ENCODE measurements at places on chromosomes 1 and 21.

DNA sequence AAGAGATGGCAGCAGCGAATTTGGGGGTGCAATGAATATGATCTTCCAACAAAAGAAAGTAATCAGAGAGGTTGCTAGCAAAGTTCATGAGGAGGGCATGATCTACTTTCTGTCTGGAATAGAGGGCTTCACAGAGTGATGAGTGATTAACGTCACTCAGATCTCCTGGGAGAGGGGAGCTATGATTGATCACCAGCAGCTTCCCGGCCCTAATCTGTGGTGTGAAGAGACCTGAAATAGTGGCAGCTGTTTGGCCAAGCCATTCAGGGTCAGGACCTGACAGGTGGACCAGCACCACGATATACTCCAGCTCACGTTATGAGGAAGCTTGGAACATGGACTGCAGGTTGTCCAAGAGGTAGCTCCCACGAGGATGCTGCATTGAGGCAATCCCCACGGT lies 19.9 kb upstream of the TMEM183A start:
- DNase-seq, result no peak

GRCh38 chr1:212024469-212025149 lies 10.7 kb downstream of the INTS7 start:
- no peak for DNase-seq

GRCh38 chr1:53190210-53190611 lies 6.4 kb upstream of the CPT2 start:
- no peak for DNase-seq

DNA sequence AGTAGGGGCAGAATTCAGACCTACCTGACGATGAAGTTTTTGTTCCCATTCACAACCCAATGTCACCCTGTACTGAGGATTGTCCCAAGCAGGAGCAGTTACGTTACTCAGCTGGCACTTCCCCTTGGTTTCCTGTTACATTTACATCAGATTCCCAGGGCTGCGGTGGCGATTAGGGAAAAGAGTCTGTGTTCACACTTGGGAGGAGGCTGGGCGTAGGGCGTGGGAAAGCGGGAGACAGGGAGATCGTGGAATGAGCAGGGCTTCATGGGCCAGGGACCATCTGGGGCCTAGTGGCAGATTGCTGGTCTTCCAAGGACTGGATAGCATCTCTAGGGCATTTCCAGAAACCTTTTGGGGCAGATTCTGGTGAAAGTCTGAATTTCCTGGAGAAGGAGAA lies 39.0 kb downstream of the TBX19 start:
- no peak for DNase-seq

DNA sequence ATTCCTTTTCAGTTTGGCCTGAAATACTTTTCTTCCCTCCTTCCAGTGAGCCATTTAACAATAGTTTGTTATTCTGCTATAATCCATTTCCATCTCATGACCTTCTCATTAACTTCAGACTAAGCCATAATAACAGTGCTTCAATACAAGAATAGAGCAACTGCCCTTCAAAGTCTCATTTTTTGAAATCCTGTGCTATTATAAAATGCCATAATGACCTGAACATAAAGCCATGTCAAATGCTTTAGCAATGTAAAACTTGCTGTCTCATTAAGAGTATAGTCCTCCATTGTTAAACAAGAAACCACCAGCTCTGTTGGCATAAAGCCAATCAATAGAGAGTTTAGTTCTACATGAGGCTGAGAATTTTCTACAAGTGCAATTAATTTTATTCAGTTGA lies 9.6 kb upstream of the PIGK start:
- DNase-seq, result no peak

GRCh38 chr1:153532769-153533599 lies 2.8 kb downstream of the S100A6 start:
- no peak for DNase-seq

- DNase-seq, result no peak
Measured at GRCh38 chr1:2143814-2144500, 50.6 kb downstream of the FAAP20 start.

GRCh38 chr21:31498985-31499384 lies 154.9 kb upstream of the TIAM1 start:
- no peak for DNase-seq

DNA sequence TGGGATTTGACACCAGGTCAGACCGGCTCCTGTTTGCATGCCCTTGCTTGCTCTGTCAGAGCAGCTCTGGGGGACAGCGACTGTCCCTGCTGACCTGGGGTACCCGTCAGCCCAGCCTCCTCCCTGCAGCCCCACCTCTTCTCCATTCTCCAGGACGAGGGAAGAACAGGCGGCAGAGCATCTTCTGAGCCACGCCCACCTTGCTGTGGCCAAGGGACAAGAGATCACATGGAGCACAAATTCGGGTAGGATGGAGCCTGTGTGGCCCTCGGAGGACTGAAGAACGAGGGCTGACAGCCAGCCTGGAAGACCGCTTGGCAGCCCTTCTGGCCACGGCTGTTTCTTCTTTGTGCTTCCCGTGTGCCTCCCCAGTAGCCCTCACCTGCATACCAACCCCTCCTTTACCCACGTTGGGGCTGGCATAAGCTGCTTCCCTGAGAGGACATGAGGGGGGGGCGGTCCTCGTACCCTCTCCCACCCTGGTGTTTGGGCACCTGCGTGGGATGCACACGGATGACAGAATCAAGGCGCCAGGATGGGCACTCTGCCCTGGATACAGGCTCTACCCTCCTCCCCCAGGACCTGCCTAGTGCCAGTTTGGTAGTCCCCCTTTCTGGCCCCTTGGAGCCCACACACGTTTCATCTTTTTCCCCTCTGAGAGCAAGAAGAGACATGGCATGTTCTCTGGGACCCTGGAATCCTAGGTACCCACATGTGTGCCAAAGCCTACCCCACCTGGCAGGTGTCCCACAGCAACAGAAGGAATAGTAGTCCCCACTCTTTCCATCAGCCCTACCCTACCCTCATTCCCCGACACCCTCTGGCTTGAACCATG lies 26.9 kb downstream of the CDK18 start:
- DNase-seq, result no peak

GRCh38 chr1:67097305-67097704 lies 37.5 kb downstream of the C1orf141 start:
- DNase-seq, result no peak

- DNase-seq, result no peak
Measured at GRCh38 chr1:239467730-239468129, 81.4 kb downstream of the CHRM3 start.

DNA sequence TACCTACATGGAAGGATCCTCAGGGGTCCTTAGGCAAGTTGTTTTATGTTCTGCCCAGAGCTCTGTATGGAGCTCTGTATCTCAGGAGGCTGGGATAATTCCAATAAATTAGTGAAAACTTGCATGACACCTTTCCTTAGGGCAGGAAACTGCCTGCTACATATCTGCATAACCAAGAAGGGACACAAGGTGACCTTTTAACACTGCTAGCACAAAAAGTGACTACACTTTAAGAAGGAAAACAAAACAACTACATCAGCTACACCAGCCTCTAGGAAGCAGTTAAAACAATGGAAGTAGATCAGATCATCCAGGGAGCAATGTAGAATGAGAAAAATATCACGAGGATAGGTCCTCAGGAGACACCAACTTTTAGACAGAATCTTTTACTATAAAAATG lies 93.9 kb downstream of the TNFSF18 start:
- DNase-seq, result no peak

GRCh38 chr1:241860922-241861321 lies 12.9 kb downstream of the EXO1 start:
- no peak for DNase-seq

- no peak for DNase-seq
Measured at GRCh38 chr1:183203094-183203493, 17.0 kb downstream of the LAMC2 start.

DNA sequence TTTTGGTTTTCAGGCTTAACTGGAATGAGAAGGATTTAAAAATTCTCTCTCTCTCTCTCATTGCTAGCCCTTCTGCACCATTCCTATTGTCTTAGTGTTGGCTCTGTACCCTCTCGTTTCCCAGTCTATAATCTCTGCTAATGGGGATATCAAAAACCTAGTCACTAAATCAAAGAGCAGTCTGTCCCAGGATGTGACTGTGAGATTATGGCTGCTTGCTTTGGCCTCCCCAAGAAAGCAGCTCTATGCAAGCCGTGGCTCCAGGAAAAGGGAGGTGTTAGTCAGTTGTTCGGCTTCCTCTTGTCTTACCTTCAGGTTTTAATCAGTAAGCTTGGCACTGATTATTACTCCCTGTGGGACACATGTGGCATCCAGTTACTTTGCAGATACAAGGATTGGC lies 468.8 kb downstream of the USP25 start:
- DNase-seq, result no peak

DNA sequence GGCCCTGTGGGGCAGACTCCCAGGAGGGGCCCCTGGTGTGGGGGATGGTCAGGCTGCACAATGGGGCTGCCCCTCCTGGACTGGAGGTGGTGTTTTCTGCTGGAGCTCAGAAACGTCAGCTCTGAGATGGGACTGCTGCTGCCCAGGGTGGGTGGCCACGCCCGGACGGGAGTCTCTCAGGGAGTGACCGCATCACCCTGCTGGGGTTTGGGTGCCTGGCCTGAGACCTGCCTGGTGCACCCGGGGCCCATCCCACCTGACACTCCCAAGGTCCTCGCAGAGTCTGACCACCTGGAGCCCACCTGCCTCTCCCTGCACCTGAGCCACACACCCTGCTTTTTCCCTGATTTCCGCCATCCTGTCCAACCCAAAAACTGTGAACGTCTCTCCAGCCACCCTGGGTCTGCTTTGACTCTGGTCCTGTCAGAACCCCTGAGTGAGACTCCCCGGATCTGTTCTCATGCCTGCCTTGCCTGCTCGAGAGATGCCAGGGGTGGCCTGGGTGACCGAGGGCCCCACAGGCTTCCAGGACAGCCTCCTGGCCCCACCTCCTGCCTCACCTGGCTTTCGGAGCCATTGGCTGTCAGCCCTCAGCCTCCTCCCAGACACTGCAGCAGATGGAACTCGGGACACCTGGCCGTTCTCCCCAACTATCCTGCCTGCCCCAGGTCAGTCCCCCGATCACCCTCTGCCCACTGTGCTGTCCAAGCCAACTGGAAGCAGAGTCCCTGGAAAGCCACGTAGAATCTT lies 11.6 kb upstream of the SMYD3 start:
- no peak for DNase-seq

DNA sequence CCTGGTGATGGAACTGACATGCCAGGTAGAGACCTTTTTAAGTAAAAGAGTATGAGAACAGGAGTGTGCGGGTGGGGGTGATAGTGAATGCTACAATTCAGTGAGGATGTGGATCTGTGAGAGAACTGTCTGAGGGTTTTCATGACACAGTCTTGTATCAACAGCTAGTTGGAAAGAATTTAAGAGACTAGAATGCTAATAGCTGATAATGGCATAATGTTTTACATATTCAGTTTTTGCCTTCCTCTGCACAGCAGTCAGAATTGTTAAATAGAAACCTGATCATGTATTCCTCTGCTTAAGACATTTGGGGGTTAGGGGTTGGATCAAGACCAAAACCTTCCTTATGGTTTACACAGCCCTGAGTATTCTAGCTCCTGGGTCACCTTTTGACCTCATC lies 152.8 kb upstream of the ZRANB2 start:
- DNase-seq, result no peak

- DNase-seq, result no peak
Measured at GRCh38 chr1:20184997-20185833, 681 bp upstream of the UBXN10 start.

DNA sequence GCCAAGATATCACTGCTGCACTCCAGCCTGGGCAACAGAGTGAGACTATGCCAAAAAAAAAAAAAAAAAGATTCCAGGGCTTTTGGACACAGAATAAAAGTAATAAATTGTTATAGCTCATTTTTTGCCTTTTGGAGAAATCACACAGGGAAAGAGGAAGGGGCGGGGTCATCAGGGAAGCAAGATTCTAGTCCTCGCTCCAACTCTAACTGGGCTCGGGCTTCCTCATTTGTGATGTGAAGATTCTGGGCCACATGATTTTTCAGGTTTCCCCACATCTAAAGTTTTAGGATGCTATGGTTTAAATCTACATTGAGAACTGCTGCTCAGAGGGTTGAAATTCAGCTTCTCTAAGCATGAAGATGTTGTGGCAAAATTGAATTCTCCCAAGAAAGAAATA lies 179.3 kb upstream of the PLXNA2 start:
- DNase-seq, result no peak

DNA sequence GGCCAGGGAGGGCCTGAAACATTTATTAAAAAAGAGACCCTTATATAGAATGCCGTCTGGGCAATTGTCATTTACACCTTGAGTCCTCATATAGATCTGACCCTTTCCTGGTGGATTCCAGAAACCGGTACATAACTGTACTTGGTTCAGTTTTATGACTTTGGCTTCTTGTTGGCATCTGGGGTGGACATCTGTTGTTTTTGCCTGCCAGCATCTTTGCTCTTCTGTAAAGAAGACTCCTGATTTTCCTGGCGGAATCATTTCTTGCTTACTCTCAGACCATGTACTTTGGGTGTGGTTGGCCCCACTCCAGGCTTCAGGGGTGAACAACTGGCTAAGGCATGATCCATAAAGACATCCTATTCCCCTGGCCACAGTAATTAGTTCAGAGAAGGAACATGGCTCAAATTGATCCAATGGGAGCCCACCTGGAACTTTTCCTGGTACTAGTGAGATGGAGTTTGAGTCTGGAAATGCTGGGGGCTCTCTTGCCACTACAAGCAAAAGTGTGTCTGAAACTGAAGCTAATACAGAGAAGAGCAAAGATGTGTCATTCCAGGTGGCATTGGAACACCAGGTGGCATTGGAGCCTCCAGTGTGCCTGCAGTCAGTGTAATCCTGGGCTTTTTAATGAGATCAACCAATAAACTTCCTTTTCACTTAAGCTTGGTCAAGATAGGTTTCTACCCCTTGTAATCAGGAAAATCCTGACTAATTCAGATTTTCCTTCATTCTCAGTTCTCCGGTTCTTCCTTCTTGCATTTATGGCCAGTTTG lies 332.5 kb upstream of the CAMK1G start:
- no peak for DNase-seq

Measured in SK-N-MC (cell line).